ENCODE measurements at places on chromosomes 7 and 10. TPM values are rescaled to one million over a fixed set of nuclear protein-coding genes. Genes with fewer than 3 reads are reported as not detected.

DNA sequence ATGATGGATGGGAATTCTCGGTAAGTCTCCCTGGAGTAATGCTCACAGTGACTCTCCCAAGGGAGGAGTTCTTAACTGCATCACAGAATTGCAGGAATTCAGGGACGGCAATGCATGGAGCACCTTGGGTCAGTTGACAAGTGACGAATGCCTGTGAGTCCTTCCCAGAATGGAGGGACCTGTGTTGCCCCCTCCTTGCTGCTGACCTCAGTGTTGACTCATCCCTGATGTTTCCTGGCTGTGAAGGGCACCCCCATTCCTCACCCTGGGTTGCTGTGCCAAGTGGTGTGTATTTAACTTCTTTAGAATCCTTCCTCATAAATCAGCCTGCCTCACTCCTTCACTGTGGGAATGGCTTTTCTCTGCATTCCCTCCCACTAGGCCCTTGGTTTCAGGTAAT lies 98.9 kb downstream of the LRMDA start:
- DNase-seq: no peak

DNA sequence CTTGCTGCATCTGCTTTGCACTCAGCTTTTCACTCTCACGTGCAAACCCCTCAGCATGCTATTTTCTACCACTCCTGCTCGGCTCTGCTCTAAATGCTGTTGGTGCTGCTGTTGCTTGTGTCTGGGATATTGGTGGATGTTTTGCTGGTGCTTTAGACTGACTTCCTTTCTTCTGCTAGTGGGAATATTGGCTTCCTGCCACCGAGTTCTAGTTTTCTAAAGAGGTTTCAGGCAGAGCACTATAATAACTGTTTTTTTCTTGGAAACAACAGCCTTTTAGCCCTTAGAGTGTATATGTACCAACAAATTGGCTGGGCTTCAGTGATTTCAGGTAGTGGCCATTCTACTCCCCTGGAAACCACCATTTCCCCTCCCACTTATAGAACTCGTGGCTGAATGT lies 27.8 kb downstream of the TMEM236 start:
- no peak for DNase-seq

DNA sequence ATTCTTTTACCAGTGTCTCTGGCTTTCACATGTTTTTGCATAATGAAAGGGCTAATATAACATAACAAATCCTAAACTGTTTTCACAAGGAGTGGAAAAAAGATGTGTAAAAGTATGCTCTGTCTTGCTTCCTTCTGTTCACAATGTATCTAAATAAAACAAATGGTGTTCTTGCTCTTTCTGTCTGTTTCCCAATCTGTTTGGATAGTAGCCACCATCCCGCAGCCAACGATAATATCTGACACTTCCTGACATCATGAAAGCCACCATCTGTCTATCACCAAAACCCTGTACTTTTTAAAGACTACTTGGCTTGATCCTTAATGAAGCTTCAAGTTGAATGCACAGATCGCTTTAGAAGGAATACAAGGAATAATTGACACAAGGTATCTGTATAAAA lies 246.2 kb downstream of the ETV1 start:
- DNase-seq: no peak

DNA sequence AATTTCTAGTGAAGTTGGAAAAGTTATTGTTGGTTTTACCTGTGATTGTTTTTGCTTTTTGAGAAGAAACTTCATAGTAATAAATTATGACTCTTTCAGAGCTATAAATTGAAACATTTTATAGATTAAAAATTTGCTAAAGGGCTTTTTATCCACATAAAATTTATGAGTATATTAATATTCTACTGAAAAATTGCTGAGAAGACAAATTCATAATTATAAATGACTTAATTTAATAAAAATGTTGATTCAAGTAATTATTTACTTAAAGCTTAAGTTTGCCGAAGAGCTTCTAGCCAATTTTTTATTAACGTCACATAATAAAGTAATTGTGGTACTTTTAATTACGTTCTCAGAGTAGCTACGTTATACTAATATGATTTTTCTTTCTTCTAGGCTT lies 761.7 kb downstream of the DNAJB9 start:
- DNase-seq: no peak

DNA sequence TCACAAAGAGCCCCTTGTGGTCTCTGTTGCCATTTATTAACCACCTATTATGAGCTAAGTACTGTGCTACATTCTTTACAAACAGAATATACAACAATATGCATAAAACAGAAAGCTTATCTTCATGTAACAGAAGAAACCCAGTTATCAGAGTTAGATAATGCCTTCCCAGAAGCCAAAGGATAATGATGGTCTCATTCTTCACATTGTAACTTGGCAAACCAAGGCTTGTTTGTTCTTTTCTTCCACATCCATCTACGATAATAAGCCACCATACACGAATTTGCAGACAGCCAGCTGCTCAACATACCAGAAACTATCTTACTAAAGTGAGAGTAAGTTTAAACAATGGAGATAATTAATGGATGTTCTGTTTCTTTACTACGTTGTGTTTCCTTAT lies 127.6 kb downstream of the NEBL start:
- DNase-seq: peak; percentile 22

DNA sequence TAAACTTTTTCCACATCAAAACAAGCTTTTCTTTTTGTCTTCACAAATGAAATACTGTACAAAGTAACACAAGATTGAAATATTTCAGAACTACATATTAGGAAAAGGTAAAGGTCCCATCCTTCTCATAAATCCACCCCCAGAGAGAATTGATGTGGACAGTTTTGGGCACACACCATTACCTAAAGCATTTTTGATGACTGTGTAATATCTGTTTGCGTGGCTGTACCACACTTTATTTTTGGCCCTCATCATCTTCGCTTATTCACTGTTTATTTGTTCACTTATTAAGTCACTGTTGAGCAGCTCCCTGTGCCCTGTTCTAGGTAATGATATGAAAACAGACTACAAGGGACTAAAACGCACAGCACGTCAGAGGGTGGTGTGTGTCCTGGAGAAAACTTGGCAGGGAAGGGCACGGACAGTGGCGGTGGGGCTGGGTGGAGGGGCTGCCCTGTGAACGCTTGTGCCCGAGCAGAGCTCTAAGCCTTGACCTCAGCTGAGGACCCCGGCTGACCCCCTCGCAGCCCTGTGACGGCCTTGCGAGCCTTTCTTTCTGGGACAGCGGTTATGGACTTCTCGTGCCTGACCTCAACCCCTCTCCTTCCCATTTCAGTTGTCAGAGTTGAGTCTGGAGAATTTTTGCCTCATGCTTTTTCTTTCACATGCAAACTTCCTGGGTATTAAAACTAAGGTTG lies 241.3 kb downstream of the EMX2 start:
- DNase-seq: no peak

GRCh38 chr7:15874774-15875173 lies 188.3 kb upstream of the MEOX2 start:
- peak; percentile 17 for DNase-seq

DNA sequence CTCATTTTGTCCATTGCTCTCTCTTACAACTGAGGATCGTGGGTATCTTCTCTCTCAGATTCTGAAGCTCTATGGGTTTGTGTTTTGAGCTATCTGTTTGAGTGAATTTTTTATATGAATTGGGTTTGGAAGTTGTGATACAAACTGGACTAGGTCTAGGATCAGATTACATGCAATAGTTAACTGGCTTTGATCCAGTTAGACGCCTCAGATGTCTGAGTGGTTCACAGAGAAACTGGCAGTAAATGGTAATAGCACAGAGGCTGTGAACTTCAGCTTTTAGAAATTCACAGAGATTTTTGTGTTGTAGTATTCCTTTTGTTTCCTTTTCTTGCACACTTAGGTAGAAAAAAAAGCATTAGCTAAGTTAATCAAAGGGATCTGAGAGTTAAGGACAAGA lies 12.7 kb upstream of the DNMBP start:
- DNase-seq: peak; percentile 49

GRCh38 chr10:73932620-73933112 lies 21.7 kb downstream of the PLAU start:
- DNase-seq: no peak

DNA sequence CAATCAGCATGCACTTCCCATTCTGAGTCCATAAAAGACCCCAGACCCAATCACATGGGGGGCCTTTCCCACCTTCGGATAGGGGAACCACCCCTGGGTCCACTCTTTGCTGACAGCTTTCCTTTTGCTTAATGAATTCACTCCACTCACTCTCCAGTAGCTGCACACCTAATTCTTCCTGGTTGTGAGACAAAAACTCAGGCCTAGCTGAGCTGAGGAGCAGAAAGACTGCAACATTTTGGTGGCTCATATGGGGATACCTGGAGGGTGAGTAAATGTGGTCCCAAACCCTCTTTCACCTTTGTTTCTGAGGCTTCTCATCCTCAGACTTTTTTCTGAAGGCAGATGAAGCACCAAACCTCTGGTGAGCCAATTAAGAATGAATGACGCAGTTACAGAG lies 138.1 kb downstream of the WDR11 start:
- DNase-seq: no peak

- no peak for DNase-seq
Observed at GRCh38 chr7:15707570-15707969, 21.1 kb upstream of the MEOX2 start.

- DNase-seq: peak; percentile 6
Observed at GRCh38 chr10:45280113-45280760, 35.2 kb downstream of the OR13A1 start.

DNA sequence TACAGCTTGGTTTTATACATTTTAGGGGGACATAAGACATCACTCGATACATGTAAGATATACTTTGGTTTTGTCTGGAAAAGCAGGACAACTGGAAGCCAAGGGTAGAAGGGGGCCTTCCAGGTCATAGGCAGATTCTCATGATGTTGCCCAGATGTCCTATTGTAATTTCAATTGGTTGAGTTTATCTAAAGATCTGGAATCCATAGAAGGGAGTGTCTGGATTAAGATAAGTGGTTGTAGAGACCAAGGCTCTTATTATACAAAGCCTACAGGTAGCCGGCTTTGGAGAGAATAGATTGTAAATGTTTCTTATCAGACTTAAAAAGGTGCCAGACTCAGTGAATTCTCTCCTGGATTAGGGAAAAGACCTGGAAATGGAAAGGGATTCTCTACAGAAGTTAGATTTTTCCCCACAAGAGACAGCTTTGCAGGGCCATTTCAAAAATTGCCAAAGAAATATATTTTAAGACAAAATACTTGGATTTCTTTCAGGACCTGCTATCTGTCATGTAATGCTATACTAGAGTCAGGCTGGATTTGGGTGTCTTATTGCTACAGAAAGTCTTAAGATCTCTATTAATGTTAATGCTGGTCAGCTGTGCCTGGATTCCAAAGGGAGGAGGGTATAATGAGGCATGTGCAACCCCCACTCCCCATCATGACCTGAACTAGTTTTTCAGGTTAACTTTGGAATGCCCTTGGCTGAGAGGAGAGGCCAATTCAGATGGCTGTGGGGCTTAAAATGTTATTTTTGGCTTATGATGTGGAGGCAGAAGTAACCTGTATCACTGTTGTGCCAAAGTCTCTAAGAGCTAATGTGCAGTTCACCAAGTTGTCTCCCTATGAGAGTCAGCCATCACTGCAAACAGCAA lies 511.1 kb upstream of the C7orf33 start:
- DNase-seq: no peak

- no peak for DNase-seq
Observed at GRCh38 chr10:86472061-86472460, 49.5 kb downstream of the WAPL start.

GRCh38 chr7:89770161-89770560 lies 384.1 kb upstream of the STEAP1 start:
- DNase-seq: no peak

DNA sequence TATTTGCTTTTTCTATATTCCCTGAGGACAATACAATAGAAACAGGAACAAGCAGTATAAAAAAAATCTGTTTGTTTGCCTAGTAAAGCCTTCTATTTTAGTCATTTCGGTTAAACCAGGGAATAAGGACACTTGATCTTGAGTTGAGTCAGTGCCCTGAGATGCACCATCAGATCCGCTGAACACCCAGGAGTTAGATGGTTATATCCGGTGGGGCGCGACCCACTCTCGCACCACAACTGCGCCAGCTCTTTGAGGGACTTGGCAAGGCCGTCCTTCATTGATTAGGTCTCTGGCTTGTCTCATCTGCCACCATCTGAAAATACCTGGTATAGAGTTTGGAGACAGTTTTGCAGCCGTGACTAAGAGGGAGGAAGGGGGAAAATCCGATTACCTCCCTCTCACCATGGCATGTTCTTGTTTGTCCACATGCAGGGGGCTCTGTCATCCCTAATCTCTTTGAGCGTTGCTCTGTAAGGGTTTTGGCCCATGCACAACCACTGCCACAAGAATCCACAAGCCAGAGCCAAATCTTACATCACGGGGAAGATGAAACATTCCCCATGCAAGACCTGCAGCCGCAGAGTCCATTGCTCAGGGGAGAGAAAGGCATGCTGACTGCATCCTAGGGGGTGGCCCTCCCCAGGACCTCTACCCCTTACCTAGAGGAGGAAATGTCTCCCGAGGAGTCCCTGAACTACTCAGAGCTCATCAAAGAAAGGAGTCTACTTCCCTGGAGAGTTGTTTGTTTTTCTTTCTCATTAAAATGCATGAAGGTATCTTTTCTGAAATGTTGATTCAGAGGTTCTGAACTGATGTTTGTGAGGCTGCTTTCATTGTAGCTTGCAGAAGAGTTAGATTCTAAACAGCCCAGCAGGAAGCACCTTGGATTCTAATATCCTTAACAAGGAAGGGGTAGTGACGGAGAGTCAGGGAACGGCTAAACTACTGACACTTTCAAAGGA lies 101.6 kb upstream of the FAM171A1 start:
- peak; percentile 95 for DNase-seq

DNA sequence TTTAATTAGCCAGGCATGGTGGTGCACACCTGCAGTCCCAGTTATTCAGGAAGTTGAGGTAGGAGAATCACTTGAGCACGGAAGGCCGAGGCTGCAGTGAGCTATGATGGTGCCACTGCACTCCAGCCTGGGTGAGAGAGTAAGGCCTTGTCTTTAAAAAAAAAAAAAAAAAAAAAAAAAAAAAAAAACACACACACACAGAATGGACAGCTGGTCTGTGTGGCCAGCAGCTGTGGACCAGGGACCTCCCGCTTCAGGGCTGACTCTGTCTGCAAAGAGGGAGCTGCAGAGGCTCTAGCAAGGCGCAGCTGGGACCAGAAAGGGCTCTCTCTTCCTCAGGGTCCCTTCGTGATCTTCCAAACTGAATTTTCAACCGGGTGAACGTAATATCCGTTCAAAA lies 53.6 kb upstream of the DNAAF5 start:
- DNase-seq: no peak

- DNase-seq: no peak
Observed at GRCh38 chr7:14207138-14207537, 217.7 kb upstream of the ETV1 start.

- DNase-seq: peak; percentile 10
Observed at GRCh38 chr10:119505131-119505551, 37.4 kb downstream of the RGS10 start.

The OAT gene
- total RNA-seq: 22.2 TPM

The PLEKHS1 gene
- total RNA-seq: not detected

The NYAP1 gene
- total RNA-seq: 9.0 TPM

The NKX2-3 gene
- total RNA-seq: not detected

The HYAL4 gene
- not detected for total RNA-seq

The DPP6 gene
- total RNA-seq: 0.21 TPM

The IFIT1B gene
- not detected for total RNA-seq

The GFRA1 gene
- total RNA-seq: 5.1 TPM

The CALML5 gene
- total RNA-seq: not detected

The GOLGA7B gene
- 0.27 TPM for total RNA-seq

The ASZ1 gene
- total RNA-seq: not detected

Data from cardiac muscle cell (in vitro differentiated cells and primary cell).